GM10248 (cell line): ENCODE measurements at places on chromosomes 3 and 15.
A peak's percentile ranks its signal among the peaks of the same experiment; 100 is the strongest.

GRCh38 chr3:132803889-132804288 lies 81.7 kb upstream of the NPHP3 start:
- DNase-seq = no peak

DNA sequence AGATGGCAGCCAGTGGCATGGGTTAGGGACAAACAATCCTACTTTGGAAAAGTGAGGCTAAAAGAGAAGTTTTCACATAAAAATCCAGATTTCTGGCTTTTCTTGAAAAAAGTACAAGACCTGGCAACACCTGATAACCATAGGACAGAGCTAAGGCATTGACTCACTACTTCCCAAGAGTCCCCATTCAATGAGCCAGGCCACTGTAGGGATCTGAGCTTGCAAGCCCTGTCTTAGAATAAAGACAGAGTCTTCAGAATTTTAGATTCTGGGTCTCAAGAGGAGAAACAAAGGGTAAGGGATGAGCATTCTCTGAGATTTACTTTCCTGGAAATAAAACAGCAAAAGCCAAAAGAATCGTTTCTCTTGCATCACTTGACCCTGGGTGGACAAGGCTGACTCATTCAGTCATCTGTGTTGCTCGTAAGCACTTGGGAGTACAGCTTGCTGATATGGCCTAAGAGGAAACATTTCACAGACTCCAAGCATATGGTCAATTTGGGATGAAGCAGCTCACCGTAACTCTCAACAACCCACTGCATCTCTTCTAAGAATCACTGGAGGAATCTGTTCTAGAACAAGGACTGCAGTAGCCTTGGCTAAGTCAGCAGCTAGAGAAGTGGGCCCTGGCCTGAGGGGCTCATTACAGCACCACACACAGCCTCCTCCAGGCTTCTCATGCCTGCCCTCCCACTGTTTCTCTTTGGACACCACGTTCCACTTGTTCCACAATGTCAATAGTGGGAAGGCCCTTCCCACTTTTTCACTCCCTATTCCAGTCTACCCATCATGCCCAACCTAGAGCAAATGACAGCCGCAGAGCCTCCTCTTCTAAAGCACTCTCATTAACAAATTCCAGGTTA lies 86.2 kb downstream of the RFTN1 start:
- no peak for DNase-seq

- DNase-seq = no peak
Measured at GRCh38 chr3:184795522-184796190, 16.3 kb upstream of the VPS8 start.

DNA sequence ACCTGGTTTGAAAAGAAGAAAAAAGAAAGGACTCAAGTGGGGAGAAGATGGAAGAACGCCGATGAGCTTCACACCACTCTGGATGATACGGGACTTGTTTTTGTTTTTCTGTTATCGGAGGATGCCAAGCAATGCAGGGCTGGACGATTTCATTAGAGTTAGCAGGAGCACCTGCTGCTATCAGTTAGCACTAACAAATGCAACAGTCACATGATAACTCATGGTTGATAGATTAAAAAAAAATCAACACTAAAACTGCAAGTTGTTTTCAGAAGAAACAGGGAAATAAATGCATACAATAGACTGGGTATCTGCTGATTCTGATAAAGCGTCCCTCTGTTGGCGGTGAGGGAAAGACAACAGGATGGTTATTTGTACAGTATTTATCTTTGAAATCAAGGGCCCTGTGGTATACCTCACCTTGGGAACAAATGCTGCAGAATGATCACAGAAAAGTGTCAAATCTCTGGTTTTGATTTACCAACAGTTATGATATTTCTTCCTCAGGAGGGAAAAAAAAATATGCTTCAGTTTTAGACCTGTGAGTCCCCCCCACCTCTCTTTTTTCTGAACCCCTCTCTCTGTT lies 575.1 kb downstream of the FOXP1 start:
- DNase-seq = no peak

- no peak for DNase-seq
Measured at GRCh38 chr15:59237924-59238331, 31.3 kb downstream of the LDHAL6B start.

DNA sequence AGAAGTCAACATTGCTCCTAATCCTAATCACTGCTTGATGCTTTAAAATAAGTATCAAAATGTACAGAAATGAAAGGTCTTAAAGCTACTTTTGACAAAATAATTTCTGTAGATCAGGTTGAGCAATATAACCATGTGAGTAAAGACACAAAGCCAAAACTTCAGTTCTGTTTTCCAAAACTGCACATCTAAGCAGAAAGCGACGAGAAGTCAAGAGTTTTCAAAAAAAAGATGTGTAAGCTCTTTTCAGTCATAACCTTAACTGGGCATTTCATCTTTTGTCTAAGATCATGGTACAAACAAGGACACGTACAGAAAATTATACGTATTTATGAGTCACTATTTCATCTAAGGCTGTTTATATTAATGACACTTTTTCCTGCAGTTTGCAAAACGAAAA lies 608.8 kb downstream of the FOXP1 start:
- DNase-seq = no peak

GRCh38 chr3:101635954-101636798 lies 40.8 kb downstream of the ZBTB11 start:
- DNase-seq = peak; percentile 69
